ENCODE measurements at places on chromosomes 6 and 20. TPM values are rescaled to one million over a fixed set of nuclear protein-coding genes. Genes with fewer than 3 reads are reported as not detected.

PCK1 gene
- not detected for total RNA-seq

- DNase-seq, result no peak
Measured at GRCh38 chr6:45651301-45651700, 273.6 kb upstream of the SUPT3H start.

GRCh38 chr6:11917951-11918738, 94.0 kb upstream of the HIVEP1 start:
- DNase-seq, result peak; percentile 12

GRCh38 chr6:85126485-85127167, 323.3 kb upstream of the NT5E start:
- peak; percentile 80 for DNase-seq

DNA sequence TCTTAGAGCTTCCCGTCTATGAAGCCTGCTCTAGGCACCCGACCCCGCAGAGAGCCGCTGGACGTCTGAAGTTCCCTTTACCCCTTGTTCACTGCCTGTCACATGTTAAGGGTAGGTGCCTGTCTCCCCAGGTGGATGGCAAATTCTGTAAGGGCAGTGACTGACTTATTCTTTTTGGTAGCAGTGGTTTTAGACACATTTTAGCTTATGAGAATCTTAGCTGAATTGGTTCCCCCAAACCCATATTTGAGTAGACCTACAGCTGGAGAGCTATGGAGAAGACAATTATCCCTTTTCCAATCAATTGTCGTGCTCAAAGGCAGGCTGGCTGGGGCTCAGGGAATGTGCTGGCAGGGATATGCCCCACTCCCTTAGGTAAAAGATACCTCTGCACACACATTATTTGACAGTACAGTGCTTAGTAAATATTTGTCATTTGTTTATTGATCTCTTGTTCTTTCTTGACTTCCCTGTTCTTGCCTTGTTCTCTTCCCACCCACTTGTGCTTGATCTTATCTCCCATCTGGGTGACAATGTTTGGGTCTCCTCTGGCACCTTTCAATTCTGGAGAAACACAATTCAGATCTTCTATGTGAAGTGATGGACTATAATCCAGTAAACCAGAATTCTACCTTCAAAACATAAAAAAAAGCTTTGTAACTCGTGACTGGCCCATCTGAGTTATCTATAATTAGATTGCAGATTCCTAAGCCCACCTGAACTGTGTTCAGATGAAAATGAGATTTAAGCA, 114.3 kb upstream of the SLC2A12 start:
- peak; percentile 3 for DNase-seq

- DNase-seq, result no peak
Measured at GRCh38 chr6:113019176-113019575, 672.0 kb downstream of the RFPL4B start.

DNA sequence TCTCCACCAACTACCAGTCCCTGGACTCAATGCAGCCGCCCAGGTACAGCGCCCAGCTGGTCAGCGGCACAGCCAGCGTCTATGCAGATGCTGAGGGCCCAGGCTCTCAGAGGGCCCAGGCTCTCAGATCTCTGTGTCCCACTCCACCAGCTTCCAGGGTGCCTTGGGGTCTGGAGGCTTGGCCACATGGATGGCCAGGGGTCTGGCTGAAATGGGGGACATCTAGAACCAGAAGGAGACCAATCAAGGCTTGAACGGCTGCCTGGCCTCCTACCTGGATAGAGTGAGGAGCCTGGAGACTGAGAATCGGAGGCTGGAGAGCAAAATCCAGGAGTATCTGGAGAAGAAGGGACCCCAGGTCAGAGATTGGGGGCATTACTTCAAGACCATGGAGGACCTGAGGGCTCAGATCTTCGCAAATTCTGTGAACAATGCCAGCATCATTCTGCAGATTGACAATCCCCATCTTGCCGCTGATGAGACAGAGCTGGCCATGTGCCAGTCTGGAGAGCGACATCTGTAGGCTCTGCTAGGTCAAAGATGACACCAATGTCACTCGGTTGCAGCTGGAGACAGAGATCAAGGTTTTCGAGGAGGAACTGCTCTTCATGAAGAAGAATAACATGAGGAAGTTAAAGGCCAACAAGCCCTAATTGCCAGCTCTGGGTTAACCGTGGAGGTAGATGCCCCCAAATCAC, 44.1 kb upstream of the GRM4 start:
- DNase-seq, result no peak

- DNase-seq, result no peak
Measured at GRCh38 chr6:95614094-95614493, 36.8 kb downstream of the MANEA start.

GRCh38 chr20:4573564-4574355, 147.9 kb upstream of the PRND start:
- peak; percentile 11 for DNase-seq

- no peak for DNase-seq
Measured at GRCh38 chr20:8943631-8944030, 125.3 kb upstream of the PLCB4 start.

DNA sequence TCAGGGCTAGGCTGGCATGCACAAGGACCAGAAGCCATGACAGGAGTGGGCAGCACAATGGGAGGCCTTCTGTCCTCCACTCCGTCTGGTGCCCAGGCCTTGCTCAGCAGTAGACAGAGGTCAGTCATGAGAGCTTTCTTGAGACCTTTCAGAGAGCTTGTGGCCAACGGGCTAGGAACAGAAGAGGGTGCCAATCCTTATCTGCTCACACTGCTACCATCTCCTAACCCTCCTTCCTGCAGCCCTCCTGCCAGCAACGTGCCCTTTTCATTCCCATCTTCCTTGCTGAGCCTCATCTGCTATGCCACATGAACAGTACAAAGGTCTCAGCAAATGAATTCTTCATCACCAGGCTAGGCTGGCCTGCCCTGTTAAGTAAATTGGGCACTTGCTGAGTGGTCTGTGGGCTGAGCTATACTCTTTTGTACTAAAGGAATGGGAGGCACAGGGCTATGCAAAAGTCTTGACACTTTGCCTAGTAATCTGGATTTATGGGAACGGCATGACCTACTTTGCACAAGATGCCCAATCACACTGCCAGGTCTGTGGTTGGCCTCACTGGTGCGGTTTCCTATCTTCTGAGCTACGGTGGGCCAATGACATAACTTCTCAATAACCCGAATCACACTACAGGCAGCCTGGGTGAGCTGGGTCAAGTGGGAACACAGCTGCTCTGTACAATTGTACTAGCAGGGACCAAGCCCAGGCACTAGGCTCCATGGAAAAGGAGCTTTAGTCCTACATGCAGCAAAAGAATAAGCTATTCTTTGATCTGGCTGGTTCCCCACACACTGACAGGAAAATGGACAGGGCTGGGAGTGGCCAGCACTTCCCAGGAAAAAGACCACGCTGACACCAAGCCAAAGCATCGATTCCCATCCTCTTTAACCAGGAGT, 47.8 kb downstream of the ELOVL5 start:
- DNase-seq, result peak; percentile 62

ZSCAN23 gene
- 0.51 TPM for total RNA-seq

- DNase-seq, result no peak
Measured at GRCh38 chr6:43990627-43991619, 136.3 kb downstream of the MRPL14 start.

- no peak for DNase-seq
Measured at GRCh38 chr20:48411919-48412522, 415.8 kb downstream of the PREX1 start.

- DNase-seq, result no peak
Measured at GRCh38 chr6:144352331-144352730, 67.2 kb downstream of the UTRN start.

DNA sequence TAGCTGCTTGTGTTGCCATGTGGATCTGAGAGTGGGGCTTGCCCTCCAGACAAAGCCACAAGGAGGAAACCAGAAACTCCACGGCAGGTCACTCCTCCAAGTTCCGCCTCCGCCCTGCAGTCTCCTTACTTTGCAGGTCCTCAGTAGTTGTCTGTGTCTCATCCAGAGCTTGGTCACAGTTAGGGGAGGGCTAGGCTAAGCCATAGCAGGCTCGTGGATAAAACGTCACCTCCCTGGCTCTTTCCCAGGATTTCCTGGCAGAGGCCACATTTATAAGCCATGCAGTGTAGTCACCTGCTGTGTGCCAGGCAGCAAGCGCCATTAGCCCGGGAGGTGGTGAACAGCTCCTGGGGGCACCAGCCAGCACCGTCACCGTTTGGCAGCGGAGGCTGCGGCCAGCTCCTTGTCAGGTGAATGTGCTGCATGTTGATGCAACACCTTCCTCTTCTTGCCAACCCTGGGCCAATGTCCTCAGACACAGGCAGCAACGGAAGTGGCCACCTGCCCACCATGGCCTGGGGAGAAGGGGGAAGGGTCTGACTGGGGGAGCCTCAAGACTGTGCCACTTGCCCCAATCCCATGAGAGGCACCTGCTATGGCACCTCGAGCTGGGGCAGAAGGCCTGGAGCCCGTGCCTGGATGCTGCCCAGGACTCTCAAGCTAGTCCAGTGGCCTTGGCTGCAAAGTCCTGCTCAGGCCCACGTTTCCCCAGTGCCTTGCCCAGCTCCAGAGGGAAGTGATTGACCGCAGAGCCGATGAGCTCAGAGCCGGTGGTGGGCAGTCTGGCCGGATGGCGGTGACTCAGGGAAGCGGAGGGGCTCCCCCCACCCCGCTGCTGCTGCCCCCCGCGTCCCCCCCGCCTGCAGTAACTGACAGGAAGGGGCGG, 39.0 kb upstream of the SLCO4A1 start:
- DNase-seq, result peak; percentile 86

TNF gene
- 0.17 TPM for total RNA-seq

SLC22A2 gene
- total RNA-seq, result not detected

DNA sequence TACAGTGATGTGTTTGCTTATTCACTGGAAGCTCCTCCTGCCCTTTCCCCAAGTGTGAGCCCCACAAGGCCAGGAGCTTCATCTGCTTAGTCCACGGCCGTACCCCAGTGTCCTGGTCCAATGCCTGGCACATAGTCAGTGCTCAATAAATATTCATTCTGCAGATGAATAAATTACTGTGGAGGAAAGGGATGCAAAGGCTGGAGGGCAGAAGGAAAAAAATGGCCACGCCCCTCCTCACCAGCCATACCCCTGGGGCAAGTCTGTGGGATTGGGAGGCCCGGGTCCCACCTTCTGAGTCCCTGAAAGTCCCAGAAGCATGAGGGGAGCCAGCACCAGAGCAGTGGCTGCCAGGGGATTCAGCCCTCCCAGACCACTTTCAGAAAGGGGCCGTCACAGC, 65.5 kb downstream of the GRM4 start:
- DNase-seq, result no peak

PPDPF gene
- 19.9 TPM for total RNA-seq

DNA sequence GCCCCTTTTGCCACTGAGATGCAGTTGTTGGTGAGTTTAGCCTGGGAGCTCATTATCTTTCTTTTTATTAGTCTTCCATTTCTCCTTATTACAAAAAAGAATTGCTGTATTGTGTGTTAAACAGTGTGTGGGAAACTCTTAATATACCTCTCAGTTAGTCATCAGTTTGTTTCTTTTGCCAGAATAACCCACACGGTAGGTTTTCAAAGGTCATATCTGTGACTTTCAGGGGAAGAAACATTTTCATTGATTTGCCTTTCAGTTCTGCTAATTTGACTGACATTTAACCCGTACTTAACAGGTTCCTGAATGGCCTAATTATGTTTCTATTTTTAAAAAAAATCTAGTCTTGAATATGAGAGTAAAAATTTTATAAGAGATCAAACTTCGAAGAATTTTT, 145.3 kb downstream of the KHDC1L start:
- DNase-seq, result no peak

GRCh38 chr20:14449323-14449722, 111.9 kb upstream of the FLRT3 start:
- peak; percentile 9 for DNase-seq

GRCh38 chr6:87199787-87200186, 44.4 kb downstream of the ZNF292 start:
- DNase-seq, result peak; percentile 45

DNA sequence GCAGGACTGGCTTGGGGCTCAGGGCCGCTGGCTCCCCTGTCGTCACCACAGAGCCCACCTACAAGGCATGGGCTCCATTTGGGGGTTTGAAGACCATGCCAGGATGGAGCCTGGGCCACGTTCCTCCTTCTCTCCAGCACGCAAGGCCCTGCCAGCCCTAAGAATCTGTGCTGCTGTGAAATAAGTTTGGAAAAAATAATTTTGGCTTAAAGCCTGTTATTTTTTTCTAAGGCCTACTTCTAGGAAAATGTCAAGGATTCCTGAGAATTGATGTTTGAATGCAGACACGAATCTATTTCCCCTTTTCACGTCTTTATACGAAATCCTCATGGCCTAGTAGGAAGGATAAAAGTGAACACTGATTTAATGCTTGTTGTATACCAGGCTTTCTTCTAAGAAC, 107.5 kb downstream of the LRFN2 start:
- DNase-seq, result no peak

- DNase-seq, result no peak
Measured at GRCh38 chr6:81769824-81770223, 17.3 kb upstream of the TENT5A start.

DNA sequence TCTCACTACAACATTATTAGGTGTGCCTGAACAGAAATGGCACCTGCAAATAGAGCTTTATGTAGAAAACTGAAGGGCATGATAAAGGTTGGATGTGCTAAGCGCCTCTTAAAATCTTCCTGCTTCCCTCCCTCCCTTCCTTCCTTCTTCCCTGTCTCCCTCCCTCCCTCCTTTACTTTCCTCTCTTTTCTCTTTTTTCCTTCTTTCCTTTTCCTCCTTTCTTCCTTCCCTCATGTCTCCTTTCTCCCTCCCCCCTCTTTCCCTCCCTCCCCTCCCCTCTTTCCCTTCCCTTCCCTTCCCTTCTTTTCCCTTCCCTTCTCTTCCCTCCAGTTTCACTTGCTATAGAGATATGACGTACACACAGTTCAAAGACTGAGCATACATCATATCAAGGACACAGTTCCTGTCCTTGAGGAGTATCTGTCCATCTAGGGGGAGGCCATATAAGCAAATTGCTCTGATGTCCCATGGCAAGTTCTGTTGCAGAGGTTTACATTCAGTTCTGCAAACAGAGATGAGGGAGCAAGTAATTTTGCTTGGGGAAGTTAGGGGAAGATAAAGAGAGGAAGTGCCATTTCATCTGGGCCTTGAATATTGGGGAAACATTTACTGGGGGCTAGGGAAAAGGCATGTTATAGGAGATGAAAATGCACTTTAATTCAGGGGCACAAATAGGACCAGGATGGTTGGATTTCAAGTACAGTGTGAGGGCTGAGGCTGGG, 79.0 kb upstream of the EEF1E1 start:
- no peak for DNase-seq

DNA sequence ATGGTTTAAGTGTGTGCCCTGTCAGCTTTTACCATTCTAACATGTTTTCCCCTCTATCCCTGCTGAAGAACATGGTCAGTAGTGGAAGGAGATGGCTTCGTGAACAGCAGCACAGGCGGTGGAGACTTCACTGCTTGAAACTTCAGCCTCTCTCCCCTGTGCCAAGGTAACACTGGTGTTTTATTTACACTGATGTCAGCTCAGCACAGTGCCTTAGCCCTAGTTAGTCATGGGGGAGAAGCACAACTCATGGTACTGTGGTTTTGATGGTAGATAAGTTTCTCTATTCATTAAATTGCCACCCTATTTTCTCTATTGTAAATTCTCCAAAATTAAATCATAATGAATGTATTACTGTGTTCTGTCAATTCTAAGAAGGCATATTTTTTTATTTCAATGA, 56.6 kb downstream of the MTHFD1L start:
- DNase-seq, result no peak
